Stimulated activated CD8-positive, alpha-beta memory T cell treated with anti-CD3 and anti-CD28 coated beads, Interleukin-15, amount 100 ng/mL, for 48 hours (primary cell): ENCODE measurements at places on chromosomes 2 and 18.

- no peak for DNase-seq
These were observed 7.5 kb downstream of the TMSB10 start for GRCh38 chr2:84912984-84913383.

DNA sequence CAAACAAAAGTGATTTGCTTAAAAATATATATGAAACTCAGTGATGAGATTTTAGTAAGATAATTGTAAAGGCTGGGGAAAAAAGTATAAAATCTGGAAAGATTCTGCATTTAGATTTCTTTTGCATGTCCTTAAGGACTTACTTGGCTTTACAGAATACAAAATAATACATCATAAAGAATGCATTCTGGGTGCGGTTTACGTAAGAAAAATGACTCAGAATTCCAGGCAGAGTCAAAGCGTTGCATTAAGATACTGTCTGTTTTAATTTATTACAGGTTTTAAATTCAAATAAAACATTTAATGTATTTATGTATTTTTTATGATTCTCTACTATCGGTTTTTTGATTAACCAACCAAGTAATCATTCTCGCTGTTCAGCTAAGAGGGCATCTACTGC lies 178.0 kb downstream of the SH3BP4 start:
- no peak for DNase-seq

GRCh38 chr2:109662889-109663288 lies 48.7 kb downstream of the SOWAHC start:
- DNase-seq = no peak

DNA sequence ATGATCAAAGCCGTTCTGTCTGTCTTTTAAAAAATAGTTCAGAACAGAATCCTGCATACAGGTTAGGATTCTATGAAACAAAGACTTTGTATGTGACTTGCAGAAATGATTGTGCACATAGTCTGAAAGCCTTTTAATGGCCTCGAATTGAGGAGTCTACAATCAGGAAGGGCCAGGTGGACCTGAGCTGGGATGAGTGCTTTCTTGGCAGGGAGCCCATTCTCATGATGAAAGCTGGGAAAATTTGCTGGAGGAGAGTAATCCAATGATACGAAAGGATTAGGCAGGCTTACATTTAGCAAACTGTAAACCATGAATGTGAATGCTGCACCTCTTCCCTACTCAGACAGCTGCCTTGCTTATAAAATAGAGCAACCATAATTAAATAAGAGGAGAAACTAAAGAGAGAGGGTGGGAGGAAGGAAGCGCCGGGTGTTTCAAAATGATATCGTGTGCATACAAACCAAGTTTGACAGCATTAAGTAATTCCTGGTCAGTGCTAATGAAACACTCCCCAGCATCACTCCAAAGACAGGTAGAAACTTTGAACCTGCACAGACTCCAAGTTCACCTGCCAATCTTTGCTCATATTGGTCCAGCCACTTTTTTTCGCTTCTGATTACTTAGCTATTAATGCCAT lies 23.7 kb upstream of the CXCR4 start:
- DNase-seq = no peak

GRCh38 chr2:106956416-106956815 lies 70.4 kb upstream of the ST6GAL2 start:
- DNase-seq = no peak

DNA sequence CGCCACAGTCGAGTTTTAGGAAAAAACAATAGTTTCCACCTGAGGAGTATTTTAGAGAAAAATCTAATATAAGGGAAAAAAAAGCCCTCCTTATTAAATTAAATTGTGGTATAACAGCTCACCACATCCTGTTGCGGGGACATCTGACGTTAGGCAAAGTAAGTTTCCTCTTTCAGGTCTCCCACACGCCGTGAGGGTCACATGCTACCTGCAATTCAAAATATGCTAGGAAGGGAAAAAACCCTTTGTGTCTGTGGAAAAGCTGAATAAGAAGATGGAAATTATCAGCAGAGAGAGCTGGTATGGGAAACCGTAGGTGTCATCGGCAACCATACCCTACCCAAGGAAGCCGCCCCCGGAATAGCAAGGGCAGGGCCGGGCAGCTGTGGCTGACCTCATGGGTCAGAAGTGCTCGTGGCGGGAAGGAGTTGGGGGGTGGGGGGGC lies 128.0 kb downstream of the NFATC1 start:
- peak; percentile 67 for DNase-seq

- DNase-seq = no peak
These were observed 245.8 kb downstream of the DPP10 start for GRCh38 chr2:114688241-114688640.

GRCh38 chr2:149825473-149825872 lies 237.9 kb upstream of the MMADHC start:
- no peak for DNase-seq

DNA sequence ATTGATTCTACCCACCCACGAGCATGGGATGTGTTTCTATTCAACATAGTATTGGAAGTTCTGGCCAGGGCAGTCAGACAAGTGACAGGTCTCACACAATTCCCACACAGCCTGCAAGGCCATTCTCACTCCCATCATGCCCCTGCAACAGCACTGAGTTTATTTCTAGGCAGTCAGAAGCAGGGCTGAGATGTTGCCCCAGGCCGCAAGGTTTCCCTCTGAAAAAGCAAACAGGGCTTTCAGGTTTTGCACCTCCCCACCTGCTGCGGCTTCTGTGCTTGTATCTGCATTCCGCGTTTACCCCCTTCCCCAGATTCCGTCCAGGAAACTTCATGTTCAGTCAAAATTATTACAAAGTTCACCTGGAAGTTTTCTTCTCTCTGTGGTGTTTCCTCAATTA lies 9.4 kb upstream of the TACR1 start:
- DNase-seq = no peak

DNA sequence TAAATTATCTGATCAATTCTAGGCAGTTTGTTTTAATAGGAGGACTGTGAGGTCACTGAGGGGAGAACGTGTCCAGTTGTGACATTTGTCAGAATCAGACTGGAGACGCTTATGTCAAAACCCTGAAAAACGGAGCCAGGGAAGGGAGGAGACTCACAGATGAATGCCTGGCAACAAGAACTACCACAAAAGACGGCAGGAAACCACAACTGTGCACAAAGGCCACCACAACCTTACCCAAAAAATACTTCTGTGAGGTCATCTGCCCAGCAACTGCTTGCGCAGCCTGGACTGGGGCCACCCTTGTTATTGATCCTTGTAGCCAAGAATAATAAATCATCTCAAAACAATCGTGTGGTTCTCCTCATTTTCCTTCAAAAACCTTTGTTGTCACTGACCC lies 173.0 kb upstream of the ALKAL2 start:
- no peak for DNase-seq

- no peak for DNase-seq
These were observed 97.0 kb downstream of the RNF144A start for GRCh38 chr2:7014174-7014640.

DNA sequence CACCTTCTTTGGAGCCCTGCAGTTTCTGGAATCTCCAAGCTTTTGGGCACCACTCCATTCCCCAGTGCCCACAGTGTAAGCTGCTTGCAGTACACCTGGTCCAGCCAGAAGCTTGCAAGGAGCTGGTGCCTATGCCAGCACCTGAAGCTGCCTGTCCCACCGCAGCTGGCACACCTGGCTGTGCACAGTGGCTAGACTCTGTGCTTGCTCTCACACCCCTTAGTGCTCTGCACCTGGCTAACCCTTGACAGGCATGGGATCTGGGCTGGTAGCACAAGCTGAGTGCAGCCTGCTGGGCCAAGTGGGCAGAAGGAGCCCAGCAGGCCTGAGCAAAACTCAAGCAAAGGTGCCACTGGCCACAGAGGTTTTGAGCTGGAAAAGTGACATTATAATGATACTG lies 183.8 kb upstream of the MC4R start:
- no peak for DNase-seq

- no peak for DNase-seq
These were observed 100.9 kb downstream of the CRIM1 start for GRCh38 chr2:36456227-36457175.

- no peak for DNase-seq
These were observed 867.3 kb downstream of the TRIB2 start for GRCh38 chr2:13584020-13584419.

DNA sequence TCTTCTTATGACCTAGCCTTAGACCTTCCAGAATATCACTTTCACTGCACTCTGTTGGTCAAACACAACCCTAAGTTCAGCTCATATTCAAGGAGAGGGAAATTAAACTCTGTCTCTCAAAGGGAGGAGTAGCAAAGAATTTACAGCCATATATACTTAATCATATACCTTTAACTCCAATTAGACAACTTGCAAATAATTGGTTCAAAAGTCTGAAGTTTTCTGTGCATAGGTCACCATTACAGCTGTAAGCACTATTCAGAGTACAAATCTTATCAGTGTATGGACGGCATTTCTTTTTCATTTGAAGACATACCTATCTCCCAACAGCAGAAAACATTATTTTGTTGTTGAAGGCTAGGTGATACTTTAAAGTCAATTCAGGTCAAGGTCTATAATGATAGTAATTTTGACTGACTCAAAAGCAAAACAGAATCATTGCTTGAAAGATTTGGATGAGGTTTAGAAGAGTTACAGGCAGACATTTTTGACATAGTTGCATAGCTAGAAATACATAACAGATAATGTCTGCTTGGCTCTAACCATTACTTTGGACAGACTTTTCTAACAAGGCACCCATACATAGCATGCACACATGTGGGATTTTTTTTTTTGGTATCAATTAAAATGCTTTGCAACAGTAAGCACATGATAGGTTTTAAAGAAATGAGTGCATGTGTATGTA lies 131.5 kb downstream of the CPS1 start:
- no peak for DNase-seq

DNA sequence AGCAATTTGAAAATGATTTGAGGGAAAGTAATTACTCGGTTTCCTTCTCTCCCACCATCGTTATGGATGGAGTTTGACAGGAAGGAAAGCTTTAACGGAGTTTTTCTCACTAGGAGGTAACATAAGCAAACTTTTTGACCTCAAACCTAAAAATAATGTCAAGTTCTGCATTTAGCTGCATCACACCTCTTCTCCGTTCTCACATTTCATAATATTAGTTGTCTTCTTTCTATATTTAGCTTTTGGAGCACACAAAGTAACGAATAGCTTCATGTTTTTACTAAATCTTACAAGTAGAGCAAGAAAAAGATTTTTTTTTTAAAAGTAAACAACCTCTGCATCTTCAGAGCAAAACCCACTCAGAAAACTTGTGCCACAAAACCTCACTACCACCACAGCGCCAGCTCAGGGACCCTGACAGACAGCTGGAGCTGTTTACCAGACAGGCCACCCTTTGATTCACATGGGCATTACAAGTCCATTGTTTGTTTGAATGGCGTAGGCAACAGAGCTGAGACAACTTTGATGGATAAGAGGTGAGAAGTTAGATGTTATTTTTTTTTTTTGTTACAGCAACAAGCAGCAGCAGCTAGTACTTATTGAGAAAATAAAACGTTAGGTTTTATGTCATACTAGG lies 21.9 kb upstream of the ICOS start:
- no peak for DNase-seq

GRCh38 chr2:149049142-149049541 lies 10.6 kb downstream of the LYPD6B start:
- DNase-seq = no peak

DNA sequence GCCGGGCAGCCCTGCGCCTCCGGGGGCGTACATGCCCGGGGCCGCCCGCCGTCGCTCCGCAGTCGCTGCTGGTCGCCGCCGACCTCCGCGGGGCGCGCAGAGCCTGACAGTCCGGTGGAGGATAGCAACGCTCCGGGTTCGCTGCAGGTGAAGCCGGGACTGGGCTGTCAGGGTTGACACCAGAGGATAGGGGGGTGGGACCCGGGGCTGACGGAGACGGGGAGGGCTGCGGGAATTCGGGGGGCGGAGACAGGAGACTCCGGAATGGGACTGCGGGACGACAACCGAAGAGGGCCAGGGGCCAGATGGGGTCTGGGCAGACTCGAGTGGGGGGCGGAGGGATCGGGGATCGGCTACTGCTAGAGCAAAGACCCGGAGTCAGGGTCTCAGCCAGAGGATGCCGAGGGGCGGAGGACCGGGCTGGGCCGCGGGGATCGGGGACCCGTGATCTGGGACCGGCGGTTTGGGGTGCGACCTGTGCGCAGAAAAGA lies 403 bp downstream of the TMEM127 start:
- peak; percentile 13 for DNase-seq

GRCh38 chr18:28175930-28176697 lies 816 bp downstream of the CDH2 start:
- no peak for DNase-seq

- DNase-seq = no peak
These were observed 8.8 kb upstream of the DUSP2 start for GRCh38 chr2:96153991-96154431.

DNA sequence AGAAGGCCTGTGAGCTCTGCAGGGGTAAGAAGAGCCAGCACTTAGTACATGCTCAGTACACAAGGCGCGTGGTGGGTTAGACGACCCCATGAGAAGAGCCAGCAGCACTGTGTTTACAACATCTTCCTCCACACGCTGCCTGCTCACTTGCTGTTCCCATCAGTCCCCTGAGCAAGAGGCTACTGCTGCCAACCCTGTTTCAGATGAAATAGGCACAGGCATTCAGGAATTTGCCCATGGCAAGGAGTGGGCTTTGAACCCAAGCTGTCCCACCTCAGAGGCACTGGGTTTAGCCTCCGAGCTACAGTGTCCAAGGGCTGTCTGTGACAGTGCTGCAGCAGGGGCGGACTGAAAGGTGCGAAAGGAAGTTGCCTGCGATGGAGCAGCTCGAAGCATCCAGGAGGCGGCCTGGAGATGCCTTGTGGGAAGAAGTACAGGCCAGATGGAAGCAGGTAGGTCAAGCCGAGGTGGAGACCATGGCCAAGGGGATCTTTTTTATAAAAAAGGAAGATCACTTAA lies 121.5 kb upstream of the PXDN start:
- no peak for DNase-seq

- no peak for DNase-seq
These were observed 245.8 kb downstream of the SOX11 start for GRCh38 chr2:5937851-5938565.

DNA sequence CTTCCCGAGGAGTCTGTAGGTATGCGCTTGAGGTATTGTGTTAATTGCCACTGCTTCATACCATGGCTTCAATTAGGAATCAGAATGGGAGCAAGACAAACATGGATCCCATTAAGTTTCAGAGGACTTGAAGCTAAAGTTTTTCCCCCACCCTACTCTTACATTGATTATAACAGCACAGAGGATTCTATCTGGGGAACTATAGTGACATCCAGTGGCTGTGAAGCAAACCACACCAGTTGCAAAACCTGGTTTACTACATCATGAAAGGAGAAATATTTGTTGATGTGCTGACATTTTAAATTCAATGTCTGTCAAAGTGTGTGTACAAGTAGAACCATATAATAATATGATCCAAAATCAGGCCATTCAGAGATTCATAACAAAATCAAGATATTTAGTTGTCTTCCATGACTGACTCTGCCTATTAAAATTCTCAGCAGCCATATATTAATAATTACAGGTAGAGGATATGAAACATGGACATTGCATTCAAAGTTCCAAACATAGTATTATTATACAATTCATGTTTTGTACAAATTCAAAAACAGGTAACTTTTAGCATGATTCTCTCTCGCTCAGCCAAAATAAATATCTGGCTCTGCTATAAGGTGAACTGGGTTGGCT lies 82.9 kb downstream of the GRB14 start:
- no peak for DNase-seq

- no peak for DNase-seq
These were observed 49.7 kb downstream of the BABAM2 start for GRCh38 chr2:27940090-27940671.

GRCh38 chr2:102258386-102259074 lies 52.8 kb upstream of the IL1RL1 start:
- no peak for DNase-seq
